Dermis microvascular lymphatic vessel endothelial cell (primary cell): ENCODE measurements at places on chromosomes 1 and 21.

GRCh38 chr1:183467687-183468086 lies 4.6 kb upstream of the SMG7 start:
- no peak for DNase-seq

DNA sequence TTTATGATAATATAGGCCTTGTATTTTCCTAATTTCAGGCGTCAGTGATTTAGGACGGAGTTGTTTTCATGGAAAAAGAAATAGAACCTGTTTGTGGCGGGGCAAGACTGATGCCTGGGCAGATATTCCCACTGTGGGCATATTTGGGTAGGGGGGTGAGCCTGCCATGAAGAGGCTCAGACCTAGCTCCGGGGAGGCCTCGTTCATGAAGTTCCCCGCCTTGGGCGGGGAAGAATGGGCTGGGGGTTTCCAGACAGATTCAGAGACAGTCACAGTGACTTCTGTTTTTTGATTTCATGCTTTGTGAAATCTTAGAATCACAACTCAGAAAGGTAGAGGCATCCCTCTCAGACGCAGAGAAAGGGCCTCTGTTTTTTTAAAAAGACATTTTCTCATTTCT lies 36.1 kb downstream of the RUNX3 start:
- no peak for DNase-seq

GRCh38 chr21:25567472-25567871 lies 39.8 kb downstream of the MRPL39 start:
- no peak for DNase-seq

DNA sequence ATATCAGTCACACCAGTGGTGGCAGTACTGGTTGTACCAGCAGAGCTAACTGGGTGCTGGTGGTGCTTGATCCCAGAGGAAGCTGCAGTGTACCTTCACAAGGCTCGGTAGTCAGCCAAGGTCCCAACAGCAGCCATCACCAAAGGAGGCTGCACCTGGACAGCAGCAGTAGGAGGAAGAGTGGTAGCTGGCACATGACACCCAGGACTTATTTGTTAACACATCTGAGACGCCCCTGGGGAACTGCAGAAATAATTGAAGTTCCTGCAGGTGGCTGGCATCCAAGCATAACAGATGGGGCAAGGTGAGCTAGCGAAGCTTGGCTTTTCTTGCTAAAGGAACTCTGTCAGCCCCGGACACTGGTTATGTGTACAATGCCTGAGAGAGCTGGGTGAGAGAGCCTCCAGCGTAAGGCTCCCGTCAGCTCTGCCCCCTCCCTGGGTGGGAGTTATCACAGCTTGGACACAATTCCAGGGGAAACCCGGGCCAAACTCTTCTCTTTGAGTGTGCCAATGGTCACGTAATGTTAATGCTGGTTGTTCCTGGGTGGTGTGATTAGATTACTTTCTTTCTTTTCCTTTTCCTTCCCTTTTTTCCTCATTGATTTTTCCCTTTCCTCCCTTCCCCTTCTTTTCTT lies 29.1 kb upstream of the PARP1 start:
- DNase-seq: no peak

DNA sequence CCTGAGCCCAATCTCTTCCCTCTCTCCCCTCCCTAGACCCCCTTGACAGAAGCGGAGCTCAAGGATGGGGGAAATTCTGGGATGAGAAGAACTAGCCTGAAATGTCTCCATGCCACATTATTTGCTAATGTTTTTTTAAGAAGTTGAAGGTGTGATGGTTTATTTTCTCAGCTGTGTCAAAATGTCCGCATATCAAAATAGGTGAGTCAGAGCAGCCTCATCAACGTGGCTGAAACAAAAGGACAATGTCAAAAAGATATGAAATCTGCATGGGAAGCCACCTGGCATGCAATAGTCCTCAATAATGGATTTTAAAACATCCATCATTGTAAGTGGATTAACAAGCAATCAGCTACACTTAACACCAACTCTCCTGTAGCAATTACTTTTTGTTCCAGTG lies 101.4 kb downstream of the BEND5 start:
- DNase-seq: no peak

- peak; percentile 77 for DNase-seq
These were observed 950 bp upstream of the EVA1C start for GRCh38 chr21:32411350-32412161.

DNA sequence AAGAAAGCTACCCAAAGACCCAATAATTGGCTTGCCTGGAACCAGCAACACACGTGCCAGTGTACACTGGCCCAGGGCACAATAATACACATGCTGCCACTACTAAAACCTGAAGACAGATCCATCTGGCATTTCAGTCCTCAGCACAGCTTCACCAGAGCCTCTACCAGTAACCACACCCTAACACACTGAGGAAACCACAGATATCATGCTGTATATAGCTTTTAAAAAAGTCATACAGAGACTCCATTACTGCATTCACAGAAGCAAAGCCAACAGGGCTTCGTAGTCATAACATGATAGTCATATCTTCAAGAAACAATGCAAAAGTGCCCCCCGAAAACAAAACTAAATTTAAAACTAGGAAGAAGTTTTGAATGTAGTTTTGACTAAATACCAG lies 40.6 kb upstream of the NEGR1 start:
- DNase-seq: no peak

DNA sequence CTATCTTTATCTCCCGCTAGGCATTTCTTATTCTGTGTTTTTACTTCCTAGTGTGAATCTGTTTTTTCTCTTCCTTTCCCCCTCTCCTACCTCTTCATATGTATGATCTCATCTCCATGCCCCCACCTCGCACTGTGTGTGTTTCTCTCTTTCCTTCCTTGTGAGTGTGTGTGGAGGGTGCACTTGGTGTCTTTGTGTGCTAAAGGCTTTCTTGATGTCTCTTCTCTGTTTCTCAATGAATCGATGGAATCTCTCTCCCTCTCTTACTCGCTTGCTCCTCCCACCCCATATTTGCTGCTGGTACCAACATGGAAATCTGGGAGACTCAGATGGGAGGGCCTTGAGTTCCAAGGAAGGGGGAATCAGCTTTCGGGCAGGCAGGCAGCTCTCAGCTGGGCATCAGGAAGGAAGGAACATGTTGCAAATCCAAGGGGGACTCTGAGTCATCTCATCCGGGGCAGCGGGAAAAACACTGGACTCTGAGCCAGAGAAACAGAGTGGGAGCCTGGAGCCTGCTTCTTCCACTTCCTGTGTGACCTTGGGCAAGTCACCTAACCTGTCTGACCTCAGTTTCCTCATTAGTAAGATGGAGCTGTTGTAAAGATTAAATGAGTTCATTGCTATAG lies 147.5 kb downstream of the PTPRU start:
- DNase-seq: no peak

DNA sequence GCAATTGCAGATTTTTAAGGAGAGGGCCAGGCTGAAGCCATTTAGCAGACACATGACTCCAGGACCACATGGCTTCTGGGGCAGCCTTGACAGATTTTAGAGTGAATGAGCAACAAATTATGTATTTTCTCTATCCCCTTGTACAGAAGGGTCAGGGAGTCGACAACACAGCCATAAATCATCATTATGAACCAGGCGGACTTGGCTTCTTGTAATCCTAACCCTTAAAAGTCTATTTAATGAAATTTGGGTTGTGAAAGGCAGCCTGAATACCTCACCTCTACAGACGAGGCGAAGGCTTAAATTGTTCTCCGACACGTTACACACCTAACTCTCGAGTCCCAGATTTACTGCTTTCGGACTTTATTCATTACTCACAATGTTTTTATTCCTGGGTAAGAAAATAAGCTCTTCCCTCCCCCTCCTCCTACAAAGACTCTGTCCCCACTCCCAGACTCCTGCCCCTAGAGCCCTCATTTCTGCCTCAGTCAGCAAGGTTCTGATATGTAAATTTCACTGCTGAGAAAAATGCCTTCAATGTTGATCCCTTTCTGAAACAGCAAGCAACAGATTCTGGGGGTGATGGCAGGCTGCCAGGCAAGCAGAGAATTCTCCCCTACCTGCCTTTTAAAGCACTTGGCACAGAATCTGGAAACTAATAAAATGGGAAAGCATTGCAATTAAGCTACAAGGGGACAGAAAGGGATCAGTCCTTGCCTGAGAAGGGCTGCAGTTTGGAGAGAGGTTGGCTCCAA lies 51.6 kb downstream of the PLPP3 start:
- peak; percentile 51 for DNase-seq

DNA sequence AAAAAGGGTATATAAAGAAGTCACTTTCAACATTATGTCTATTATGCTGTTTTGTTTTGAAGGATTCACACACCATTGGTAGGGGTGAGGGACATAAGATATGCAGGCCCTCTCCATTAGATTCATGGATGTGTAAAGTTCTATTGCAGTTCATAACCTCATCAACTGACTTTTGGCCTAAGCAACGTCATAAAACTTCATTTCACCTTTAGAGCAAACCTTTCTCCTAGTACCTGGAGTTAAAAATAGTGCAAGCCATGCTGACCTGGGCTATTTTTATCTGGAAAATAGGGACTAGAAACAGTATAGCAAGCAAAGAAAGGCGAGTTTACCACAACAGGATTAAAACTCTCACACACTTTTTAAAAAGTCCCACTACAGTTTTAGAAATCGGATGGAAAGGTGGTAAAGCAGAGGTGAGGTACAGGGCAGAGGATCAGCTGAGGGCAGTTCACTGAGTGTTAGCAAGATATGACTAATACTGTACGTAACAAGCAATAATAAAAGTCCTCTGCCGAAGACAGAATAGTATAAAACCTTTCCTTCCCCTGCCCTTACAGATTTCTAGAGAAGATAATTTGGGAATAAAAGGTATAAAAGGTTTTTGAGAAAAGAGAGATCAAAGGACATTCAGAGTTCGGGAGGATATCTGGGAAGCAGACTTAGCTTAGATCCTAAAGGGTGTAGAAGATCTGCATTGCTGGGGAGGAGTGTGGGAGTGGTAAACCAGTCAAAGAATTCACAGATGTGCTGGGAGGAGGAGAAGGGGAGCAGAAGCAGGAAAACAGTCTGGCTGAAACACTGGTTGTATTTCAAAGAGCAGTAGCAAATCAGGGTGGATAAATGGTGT lies 14.3 kb downstream of the EGLN1 start:
- DNase-seq: peak; percentile 55

GRCh38 chr1:197178998-197179397 lies 32.5 kb upstream of the ASPM start:
- no peak for DNase-seq

DNA sequence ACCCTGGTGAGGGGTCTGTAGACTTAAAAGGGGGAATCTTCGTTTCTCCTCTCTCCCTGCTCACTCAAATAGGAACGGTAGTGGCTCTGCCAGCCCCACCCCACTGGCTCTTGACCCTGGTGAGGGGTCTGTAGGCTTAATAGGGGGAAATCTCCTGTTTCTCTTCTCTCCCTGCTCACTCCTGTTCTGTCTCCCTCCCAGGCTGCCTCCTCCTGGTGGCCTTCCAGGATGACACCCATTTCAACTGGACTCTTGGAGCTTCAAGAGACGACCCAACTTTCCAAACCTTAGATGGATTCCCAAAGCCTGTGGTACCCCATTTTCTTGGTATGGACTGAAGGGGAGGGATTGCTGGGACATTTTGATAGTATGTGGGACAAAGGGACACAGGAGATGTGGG lies 1.4 kb upstream of the EPHB2 start:
- peak; percentile 26 for DNase-seq

- no peak for DNase-seq
These were observed 145.1 kb upstream of the SMYD2 start for GRCh38 chr1:214135886-214136285.

DNA sequence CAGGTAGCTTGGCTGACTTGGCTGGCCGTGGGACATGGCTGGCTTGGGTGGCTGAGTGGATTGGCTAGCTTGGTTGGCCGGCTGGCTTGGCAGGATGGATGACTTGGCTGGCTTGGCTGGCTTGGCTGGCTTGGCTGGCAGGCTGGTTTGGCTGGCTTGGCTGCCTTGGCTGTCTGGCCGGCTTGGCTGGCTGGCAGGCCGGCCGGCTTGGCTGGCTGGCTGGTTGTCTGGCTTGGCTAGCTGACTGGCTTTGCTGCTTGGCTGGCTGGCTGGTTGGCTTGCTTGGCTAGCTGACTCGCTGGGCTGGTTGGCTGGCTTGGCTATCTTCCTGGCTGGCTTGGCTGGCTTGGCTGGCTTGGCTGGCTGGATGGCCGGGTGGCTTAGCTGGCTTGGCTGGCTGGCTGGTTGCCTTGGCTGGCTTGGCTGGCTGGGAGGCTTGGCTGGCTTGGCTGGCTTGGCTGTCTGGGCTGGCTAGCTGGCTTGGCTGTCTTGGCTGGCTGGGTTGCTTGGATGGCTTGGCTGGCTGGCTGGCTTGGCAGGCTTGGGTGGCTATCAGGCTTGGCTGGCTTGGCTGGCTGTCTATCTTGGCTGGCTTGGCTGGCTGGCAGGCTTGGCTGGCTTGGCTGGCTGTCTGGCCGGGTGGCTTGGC lies 129.7 kb upstream of the FAM72C start:
- no peak for DNase-seq

- no peak for DNase-seq
These were observed 35.8 kb downstream of the HLX start for GRCh38 chr1:220915117-220915440.

DNA sequence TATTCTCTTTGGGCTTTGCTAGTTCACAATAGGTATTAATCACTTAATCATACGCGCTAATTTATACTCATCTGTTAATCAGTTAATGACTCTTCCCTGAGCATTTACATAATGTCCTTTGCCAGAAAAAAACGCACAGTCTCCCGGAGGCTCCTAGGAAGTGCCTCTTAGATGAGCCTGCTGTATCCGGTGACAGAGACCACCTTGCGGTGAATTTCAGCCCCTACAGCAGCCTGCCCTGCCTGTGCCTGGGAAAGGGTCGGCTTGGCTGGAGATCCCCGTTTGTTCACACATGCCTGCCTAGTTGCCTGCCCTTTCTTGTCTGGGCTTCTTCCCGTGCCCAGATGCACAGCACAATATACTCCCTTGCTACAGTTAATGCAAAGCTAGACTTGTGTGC lies 152.9 kb downstream of the ZBTB18 start:
- no peak for DNase-seq

DNA sequence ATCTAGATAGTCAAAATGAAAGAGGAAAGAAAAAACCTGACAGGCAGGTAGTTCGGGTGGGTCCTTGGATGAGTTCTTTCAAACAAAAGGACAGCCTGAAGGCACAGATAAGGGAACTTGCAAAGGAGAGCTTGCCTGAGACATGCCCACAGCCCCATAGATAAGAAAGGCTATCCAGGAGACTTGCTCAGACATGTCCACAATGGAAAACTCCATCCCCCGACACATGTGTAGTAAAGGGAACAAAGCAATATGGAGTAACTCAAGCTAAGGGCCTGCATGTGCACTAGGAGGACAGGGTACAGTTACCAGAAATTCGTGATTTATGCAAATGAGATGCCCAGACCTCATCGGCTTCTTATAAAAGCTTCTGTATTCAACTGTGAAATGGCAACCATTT lies 281.5 kb downstream of the NEGR1 start:
- DNase-seq: no peak

- peak; percentile 66 for DNase-seq
These were observed 252.4 kb downstream of the TOMM20 start for GRCh38 chr1:234875953-234876855.

DNA sequence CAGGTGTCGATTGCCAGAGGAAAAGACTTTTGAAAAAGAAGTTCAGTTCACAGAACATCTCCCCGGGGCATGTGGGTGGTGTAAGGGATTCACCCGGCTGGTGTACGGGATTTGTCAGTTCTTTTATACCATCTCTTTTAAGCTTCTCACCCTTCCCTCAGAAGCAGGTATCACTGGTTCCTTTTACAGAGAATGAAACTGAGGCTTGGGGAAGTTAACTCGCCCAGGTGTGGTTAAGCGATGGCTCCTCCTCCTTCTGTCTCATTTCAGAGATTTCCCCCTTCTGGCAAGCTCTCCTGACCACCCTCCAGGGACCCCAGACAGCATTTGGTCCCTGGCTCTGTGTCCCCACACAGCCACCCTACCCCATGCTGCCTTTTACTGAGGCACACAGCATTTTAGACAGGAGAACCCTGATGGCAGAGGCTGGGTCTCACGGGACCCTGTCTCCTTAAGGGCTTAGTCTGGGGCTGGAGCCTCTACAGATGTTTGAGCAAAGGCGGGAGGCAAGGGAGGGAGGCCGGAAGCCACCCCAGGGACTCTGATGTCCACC lies 2.8 kb upstream of the ECE1 start:
- DNase-seq: no peak
